ENCODE measurements at places on chromosomes 4 and X. TPM values are rescaled to one million over a fixed set of nuclear protein-coding genes. Genes with fewer than 3 reads are reported as not detected.
A peak's percentile ranks its signal among the peaks of the same experiment; 100 is the strongest.

Gene ZNF711
- 5.2 TPM for total RNA-seq

Gene UGT2B17
- not detected for total RNA-seq

GRCh38 chr4:129323658-129324057, 227.7 kb downstream of the C4orf33 start:
- DNase-seq = no peak

DNA sequence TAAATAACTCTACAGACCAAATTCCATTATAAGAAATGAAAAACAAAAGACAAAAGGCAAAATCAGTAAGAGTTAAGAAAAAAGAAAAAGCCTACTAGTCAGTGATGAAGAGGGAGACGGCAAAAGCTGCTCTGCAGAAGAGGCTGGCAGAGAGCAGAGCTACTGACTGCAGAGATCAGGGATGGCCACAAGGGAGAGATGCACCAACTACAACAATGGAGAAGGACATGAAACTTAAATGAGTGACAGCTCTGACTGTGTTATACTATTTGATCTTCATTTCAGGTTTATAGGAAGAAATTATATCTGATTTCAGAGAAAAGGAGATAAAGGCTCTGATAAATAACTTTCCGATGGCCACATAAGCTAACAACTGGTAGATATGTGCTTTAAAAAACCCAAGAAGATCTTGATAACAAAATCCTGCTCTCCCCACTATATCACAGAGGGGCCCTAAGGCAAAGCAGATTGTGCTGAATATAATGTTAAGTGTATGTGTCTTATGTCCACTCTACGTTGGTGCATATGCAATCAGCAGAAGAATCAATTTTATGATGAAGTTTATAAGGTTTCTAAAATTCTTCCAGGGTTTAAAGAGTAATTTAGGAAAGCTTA, 58.4 kb upstream of the COX18 start:
- DNase-seq = peak; percentile 17

Gene PGAM4
- total RNA-seq = not detected

GRCh38 chr4:53707491-53707890, 116.2 kb upstream of the LNX1 start:
- DNase-seq = no peak

DNA sequence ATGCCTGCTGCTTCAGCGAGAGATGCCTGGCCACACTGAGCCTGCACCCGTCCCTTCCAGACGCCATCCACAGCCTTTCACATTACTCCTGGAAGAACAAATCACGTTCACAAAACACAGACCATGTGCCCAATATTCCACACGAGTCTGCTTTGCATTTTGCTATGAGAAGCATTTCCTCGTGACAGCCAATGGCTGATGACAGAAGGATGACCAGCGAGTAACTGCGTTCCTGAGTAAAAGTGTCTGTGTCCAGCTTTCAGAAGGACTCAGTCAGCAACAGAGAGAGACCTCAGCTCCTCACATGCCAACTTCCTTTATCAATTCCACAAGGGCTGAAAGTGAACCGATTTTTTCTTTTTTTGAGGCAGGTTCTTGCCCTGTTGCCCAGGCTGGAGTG, 19.5 kb downstream of the NAT8L start:
- DNase-seq = no peak

GRCh38 chr4:72031868-72032608, at the start of gene NPFFR2:
NPFFR2 (plus strand) TSS chr4:72032000; CDS start chr4:72128592, 96,592 bp downstream.
- DNase-seq = peak; percentile 20

GRCh38 chrX:155094468-155095061, 23.3 kb downstream of the BRCC3 start:
- DNase-seq = peak; percentile 27

- DNase-seq = no peak
Observed at GRCh38 chr4:101309925-101310324, 37.4 kb downstream of the PPP3CA start.

GRCh38 chr4:10761903-10762302, 77.3 kb upstream of the CLNK start:
- no peak for DNase-seq
